AG04449 (cell line): ENCODE measurements at places on chromosomes 13 and 19.

DNA sequence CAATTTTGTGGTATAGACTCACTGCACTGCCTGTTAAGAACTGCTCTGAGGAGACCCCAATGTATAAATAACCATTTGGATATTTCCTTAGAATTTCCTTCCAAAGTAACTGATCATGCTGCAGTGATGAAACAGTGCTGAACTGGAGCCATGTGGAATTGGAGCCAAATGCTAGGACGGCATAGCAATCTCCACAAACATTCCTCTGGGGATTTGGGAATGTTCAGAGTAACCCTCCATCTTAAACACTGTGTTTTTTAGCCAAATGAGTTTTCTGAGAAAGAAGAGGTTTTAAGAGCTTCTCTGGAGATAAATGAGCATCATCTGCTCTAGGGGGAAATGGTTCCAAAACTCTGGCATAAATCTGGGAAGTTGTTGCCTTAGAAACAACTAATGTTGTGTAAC is 98.2 kb downstream of the OLFM4 start:
- DNase-seq = peak; percentile 21

GRCh38 chr19:14474827-14475226 is 327 bp downstream of the PTGER1 start:
- no peak for DNase-seq

DNA sequence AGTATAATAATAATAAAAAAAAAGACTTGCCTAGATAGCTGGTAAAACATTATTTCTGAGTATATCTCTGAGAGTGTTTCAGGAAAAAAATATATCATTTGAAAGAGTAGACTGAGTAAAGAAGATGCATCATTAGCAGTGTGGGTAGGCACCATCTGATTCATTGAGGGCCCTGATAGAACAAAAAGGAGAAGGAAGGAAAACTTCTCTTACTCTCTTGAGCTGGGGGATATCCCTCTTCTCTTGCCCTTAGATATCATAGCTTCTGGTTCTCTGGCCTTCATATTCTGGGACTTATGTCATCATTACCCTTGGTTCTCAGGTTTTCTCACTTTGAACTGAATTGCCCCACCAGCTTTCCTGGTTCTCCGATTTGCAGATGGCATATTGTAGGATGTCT is 177.6 kb upstream of the EDNRB start:
- no peak for DNase-seq

GRCh38 chr13:112996671-112997091 is 27.7 kb downstream of the MCF2L start:
- DNase-seq = no peak

DNA sequence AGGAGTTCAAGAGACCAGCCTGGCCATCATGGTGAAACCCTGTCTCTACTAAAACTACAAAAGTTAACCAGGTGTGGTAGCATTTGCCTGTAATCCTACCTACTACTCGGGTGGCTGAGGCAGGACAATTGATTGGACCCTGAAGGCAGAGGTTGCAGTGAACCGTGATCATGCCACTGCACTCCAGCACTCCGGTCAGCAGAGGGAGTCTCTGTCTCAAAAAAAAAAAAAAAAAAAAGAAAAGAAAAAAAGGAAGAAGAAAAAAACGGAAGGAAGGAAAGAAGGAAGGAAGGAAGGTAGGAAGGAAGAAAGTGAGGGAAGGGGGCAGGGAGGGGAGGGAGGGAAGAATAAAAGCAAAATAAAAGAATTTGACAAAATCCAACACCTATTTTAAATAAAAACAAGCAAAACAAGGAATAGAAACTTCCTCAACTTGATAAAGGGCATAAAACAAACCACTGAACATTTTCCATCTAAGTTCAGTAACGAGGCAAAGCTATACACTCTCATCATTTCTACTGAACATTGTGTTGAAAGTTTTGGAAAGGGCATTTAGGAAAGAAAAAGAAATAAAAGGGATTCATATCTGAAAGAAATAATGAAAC is 411.6 kb upstream of the SLITRK5 start:
- no peak for DNase-seq

GRCh38 chr13:20156702-20157101 is 4.2 kb downstream of the GJA3 start:
- DNase-seq = no peak

DNA sequence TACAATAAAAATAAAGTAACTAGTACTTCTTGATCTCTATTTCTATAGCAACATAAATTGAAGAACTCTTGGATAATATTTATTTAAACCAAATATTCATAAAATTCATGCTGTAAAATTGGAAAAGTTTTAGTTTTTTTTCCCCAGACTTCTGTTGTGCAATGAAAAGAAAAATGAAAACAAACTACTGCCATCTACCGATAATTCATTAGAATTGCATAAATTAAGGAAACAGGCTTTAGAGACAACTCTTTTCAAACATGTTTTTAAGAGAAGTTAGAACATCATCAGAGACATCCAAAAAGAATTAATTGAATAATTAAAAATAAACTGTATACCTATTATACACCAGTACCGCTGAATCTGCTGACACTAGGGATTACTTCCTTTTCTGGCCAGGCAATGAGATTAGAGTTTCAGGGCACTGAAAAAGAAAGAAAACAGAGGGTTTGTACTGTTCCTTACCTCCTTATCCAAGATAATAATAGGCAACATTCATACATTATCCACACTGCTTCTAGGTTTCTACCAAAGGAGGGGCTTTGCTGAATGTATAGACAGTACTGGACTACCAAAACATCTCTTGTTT is 4.9 kb downstream of the CCDC122 start:
- no peak for DNase-seq

DNA sequence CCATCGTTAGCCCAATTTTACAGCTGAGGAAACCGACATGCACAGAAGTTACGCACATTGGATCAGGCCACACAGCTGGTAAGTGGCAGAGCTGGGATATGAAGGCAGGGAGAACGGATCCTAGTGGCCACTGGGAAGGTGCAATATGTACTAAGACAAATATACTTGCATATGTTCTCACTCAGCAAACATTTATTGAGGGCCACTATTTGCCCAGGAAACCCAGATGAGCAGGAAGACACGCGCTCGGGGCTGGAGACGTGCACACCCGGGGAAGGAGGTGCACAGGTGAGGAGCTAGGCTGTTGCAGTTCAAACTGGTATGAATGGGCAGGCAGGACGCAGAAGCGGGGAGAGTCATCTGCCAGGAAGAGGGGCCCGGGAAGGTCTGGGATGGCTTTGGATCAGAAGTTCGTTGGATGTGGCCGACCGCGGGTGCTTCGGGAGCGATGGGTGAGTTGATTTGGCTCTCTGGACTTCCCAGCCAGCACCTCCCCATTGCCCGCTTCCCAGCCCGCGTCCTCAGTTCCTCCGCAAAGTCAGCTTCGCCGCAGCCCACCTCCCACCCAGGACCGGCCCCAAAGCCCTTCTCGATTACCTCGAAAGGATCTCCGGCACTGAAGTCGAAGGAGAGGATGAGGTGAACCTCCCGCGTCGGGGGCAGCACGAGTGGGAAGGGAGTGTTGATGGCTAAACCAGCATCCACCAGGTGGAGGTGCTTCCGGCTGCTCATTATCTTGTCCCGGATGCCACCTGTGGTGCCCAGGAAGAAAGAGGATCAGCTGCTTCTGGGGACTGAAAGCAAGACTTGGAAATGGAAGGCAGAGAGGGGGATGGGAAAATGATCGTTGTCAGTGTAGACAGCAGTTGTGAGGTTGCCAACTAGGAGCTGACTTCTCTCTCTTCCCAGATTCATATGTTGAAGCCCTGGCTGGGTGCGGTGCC is 17.8 kb upstream of the CABP5 start:
- no peak for DNase-seq

- DNase-seq = no peak
These were observed 647 bp upstream of the KLF12 start for GRCh38 chr13:74134777-74135325.
